CD4-positive, alpha-beta T cell treated with Interleukin-10 for 1 hour (primary cell): ENCODE measurements at places on chromosomes 3 and 15.

GRCh38 chr3:116812949-116813348 is 103.4 kb downstream of the TUSC7 start:
- no peak for DNase-seq

DNA sequence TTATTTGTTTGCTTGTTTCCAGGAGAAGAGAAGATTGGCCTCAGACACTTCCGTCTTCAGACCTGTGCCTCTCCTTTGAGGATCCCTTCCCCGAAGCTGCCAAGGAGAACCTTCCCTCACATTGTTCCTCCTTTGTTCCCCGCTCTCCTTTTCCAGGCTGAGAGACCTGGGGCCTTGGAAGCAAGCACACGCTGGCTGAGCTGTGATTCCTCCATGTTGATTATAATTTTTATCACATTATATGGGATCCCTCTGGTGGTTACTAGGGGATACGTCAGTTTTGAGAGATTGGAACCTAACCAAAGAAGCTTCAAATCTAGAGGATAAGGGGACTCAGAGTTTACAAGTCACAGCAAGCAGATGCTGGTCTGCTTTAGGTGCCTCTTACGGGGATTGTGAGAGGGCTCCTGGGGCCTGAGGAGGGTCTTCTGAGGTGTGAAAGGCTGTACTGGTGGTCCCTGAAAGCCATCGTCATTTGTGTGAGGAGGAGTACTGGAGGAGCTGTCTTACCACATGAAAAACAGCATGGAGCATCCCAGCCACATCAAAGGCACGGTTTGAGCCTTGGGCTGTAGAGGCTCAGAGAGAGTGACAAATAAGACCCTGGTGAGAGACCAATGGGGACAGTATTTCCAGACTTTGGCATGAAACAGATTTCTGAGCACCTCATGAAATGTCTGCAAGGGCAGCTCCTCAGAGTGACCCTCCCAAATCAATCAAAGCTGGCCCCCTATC is 760.1 kb upstream of the CFAP20DC start:
- DNase-seq = peak; percentile 8

- peak; percentile 32 for DNase-seq
These were observed 86.0 kb downstream of the SEMA5B start for GRCh38 chr3:122941228-122942206.

DNA sequence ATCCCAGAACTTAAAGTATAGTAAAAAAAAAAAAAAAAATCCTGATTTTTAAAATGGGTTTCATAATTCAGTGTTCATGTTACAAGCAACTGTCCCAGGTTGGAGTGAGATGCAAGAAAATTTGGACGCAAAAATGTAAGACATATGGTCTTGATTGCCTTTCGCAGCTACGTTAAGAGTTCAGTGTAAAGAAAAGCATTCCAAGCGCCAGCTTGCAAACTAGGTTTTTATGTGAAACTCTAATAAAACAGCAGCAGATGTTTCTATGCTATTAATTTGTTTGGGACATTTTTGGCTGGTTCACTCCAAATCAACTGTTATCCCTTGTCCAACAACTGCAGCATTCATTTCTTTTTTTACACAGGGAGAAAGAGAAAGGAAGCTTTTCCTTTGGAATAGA is 957.8 kb downstream of the ROBO1 start:
- no peak for DNase-seq

DNA sequence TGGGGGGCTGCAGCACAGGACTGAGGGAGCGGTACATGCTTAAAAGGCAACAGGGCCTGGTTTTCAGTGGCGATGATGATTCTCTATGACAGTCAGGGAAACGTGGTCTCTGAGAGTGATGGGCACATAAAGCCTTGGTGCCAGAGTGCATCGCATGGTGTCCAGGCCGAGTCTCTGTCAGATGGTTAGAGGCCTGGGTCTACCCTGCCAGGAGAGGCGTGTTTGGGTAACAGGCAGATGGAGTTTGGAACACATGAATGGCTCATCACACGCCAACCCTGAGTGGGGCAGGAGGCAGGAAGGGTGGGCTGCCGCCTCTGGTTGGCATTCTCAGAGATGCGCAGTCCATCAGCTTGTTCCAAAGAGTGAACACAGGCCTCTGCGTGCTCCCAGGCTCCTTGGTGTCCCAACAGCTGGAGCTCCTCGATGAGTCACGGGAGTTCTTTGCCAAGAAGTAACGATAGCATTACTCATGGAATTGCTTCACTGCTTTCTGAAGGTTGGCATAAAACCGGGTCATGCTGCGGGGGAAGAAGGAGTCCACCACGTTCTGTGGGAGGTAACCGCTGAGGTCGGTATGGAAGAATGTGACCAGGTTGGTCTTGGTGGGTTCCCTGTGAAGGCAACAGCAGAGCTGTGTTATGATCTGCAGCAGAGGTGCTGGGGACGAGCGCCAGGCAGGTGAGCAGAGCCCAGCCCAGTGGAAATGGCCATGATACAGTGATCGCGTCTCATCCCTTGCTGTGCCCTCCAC is 11.0 kb downstream of the STARD5 start:
- no peak for DNase-seq

GRCh38 chr3:127019449-127019848 is 36.5 kb downstream of the PLXNA1 start:
- DNase-seq = no peak

- no peak for DNase-seq
These were observed 40.7 kb downstream of the SERPINI1 start for GRCh38 chr3:167776066-167776685.

GRCh38 chr3:170584585-170585007 is 1.3 kb downstream of the SLC7A14 start:
- DNase-seq = peak; percentile 18

DNA sequence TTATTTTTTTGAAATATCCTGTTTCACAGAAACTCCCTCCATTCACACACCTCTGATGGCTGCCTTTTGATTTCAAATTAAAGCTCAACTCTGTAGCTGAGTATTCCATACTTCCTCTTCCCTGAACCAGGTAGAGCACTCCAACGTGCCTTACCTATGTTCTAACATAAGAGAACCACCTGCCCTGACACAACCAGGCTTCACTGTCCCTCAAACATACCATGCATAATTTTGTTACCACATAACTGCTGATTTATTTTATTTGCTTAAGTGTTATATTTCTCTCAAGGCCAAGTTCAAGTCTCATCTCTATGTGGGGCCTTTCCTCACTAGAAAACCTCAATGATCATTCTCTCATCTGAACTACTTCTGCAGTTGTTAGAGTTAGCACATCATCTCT is 209.7 kb downstream of the P3H2 start:
- no peak for DNase-seq

- no peak for DNase-seq
These were observed 4.8 kb downstream of the MYL3 start for GRCh38 chr3:46858456-46858855.

DNA sequence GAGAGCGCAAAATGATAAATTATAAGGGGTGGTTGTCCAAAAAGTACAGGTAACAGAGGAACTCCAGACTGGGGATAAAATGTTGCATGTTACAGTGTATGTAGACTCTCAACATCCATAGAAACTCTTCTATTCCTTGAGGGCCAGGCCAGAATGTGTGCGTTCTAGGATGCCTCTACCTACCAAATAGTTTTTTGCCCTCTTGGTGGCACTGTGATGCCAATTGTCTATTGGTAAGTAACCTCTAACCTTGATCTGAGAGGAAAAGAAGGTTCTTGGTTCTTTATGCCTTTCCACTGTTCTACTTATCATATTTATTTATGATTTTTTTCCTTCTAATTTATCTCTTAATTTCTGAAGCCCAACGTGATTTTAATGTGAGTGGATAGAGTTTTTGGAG is 424.6 kb downstream of the GRM7 start:
- no peak for DNase-seq

DNA sequence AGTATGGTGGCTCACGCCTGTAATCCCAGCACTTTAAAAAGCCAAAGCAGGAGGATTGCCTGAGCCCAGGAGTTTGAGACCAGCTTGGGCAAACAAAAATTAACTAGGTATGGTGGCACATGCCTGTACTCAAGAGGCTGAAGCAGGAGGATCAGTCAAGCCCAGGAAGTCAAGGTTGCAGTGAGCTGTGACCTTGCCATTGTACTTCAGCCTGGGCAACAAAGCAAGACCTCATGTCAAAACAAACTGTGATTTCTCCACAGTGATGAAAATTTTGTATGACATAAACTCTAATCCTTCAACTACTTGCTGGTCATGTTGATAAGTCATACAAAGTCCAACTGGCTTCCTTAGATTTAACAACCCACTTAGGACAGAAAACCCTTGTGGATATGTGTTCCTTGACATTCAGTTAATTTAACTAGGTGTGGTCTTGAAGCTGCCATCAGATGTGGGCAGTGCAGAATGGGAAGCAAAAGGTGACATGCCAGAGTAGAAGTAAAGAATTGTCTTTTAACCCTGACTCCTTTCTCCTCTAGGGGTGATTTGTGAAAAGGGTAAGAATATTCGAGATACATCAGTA is 263.3 kb downstream of the PTPRG start:
- DNase-seq = no peak
